ENCODE measurements at places on chromosomes 13 and 19.

DNA sequence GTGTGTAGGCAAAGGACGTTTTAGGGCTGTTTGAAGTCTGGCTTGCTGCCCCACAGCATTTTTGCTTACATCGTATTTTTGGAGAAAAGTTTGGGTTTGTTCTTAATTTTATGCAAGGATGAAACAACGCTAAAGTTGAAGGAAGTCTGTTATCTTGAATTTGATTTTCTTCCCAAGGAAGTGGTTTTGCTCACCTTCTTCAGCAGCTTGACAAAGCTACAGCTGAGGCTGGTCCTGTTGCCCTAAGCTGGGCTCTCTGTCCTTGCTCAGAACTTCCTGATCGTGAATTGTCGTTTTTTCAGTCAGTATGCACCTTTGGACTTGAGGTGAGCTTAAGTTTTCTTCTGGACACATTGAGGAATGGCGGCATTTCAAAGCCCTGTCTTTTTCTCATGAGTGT is 62.1 kb upstream of the GSX1 start:
- no peak for DNase-seq

GRCh38 chr19:38172001-38172400 is 52.0 kb downstream of the DPF1 start:
- DNase-seq = no peak

- DNase-seq = no peak
These were observed 1.3 kb downstream of the PGLYRP1 start for GRCh38 chr19:46021531-46022041.

DNA sequence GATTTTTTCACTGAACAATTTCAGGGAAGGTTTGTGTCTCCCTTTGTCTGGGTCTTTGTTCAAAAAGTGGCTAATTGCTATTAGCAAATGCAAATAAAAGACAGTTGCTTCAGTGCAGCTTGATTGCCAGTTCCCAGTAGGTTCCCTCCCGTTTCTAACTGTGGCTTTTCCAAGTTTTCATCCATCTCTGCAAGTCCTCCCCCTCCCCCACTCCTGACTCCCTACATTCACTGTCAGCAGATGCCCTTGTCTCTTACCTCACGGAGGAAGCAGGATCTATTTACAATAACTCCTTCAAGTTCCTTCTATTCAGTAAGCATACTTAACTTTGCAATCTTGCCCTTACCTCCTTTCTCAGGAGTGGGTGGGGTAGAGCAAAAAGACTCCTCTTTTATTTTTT is 55.4 kb upstream of the SCEL start:
- DNase-seq = no peak

DNA sequence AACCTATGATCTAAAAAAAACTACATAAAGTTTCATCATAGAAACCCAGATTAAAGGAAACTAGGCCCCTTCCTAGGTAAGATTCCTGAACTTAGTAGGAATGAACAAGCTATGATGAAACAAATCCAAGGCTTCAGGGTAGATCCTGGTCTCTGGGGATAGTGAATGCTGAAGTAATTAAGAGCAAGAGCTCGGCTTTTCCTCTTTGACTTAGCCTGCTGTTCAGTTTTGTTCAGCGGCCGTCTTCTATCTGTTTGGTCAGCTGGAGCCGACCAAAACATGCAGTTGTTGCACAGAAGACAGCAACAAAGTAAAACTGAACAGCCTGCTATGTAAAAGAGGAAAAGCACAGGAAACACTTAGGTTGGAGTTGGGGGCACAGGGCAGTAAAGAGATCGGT is 44.1 kb upstream of the RFXAP start:
- no peak for DNase-seq

DNA sequence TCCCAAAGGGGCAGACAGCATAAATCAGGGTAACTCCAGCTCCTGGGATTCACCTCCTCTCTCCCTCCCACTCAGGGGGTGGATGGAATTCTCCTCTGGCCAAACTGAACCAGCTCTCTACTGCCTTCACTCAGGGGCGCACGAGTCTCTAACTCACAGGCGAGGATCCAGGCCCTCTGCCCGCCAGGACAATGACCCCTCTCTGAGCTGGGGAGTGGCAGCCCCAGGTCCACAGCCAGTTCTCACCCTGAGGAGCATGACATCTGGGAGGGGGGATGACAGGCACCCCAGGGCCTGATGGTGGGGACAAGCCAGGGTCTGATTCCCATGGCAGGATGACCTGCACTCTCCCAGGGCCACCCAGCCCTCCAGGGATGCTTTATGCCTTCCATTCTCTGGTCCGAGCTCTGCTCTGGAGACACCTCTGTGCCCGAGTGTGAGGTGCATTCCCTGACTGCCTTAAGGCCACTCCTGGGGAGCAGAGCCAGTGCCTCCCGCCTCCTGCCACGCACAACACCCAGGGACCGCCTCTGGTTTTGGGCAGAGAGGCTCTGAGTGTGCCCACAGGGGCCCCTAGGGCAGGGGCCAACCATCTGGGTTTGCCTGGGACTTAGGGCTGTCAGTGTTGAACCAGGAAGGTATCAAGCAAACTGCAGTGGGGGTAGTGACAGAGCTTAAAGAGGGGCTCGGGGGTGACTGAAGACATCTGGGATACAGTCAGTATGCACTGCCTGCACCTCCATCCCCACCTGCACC is 66.2 kb downstream of the GNG7 start:
- no peak for DNase-seq

- DNase-seq = peak; percentile 7
These were observed 81.6 kb downstream of the DPF1 start for GRCh38 chr19:38142176-38143035.

DNA sequence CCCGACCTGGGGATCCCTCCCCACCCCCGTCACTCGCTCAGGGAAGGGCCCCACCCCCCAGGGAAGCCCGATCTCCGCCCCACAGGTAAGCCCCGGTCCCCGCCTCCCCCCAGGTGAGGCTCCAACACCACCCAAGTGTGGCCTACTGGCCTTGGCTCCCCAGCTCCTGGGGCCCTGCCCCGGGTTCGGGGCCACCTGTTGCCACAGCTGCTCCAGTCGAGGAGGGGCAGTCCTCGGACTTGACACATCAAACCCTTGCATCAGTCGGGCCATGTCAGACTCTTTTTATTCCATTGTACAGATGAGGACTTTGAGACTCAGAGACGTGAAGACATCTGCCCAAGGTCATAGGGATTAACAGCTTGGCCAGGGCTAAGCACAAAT is 512 bp downstream of the CC2D1A start:
- DNase-seq = peak; percentile 23

DNA sequence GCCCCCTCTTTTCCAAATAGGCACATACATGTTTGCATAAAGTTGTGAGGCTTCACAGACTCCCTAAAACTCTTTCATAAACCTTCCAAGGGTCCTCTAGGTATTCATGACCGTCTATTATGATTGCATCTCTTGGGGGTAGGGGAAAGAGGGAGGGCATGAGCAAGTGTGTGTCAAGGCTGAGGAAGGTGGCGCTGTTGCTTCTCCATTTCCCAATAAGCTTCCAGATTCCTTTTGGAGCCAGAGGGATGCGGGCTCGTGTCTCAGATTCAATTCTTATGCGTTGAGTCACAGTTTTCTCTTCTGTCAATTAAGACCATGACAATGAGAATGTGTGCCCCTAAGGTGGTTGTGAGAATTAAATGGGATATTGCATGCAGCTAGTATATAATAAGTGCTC is 51.0 kb upstream of the CYP2A7 start:
- no peak for DNase-seq

GRCh38 chr19:35559281-35559659 is 4.2 kb downstream of the ATP4A start:
- DNase-seq = no peak

- no peak for DNase-seq
These were observed 340.2 kb downstream of the DIAPH3 start for GRCh38 chr13:59823486-59823885.

GRCh38 chr13:41182231-41182630 is 12.1 kb downstream of the KBTBD7 start:
- no peak for DNase-seq

GRCh38 chr19:3547301-3547731 is 8.3 kb downstream of the TEKTIP1 start:
- no peak for DNase-seq
